ENCODE measurements at places on chromosomes 5 and 9. TPM values are rescaled to one million over a fixed set of nuclear protein-coding genes. Genes with fewer than 3 reads are reported as not detected.

GOLGA2 gene
- 118 TPM for total RNA-seq

NR6A1 gene
- 0.36 TPM for total RNA-seq

NDOR1 gene
- total RNA-seq: 1.1 TPM

GRCh38 chr5:112776301-112776856 lies 38.7 kb downstream of the APC start:
- peak; percentile 96 for DNase-seq

GRCh38 chr5:134551901-134552300 lies 26.4 kb downstream of the JADE2 start:
- peak; percentile 24 for DNase-seq

GRCh38 chr5:179812135-179812825 lies 5.6 kb upstream of the MGAT4B start:
- no peak for DNase-seq

DNA sequence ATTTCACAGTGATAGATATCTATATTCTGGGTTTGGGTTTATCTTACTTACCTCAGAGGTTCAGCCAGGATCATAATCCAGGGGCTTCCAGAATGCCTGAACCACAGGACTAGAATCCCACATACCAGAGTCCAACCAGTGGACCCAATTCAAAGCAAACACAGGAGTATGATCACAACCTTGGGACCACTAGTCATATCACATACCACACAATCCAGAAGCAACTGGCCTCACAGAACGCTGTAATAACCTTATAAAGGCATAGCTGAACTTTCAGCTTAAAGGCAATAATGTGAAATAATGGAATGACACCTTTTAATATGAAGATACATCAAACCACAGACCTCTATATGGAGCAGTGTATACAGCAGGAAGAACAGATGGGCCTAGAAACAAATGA lies 25.3 kb downstream of the RAPGEF6 start:
- peak; percentile 61 for DNase-seq

- DNase-seq: no peak
Measured at GRCh38 chr5:111385051-111385450, 127.3 kb downstream of the STARD4 start.

GRCh38 chr5:10063997-10064396 lies 185.7 kb downstream of the ATPSCKMT start:
- DNase-seq: no peak
